ENCODE measurements at places on chromosomes 16 and 17.

DNA sequence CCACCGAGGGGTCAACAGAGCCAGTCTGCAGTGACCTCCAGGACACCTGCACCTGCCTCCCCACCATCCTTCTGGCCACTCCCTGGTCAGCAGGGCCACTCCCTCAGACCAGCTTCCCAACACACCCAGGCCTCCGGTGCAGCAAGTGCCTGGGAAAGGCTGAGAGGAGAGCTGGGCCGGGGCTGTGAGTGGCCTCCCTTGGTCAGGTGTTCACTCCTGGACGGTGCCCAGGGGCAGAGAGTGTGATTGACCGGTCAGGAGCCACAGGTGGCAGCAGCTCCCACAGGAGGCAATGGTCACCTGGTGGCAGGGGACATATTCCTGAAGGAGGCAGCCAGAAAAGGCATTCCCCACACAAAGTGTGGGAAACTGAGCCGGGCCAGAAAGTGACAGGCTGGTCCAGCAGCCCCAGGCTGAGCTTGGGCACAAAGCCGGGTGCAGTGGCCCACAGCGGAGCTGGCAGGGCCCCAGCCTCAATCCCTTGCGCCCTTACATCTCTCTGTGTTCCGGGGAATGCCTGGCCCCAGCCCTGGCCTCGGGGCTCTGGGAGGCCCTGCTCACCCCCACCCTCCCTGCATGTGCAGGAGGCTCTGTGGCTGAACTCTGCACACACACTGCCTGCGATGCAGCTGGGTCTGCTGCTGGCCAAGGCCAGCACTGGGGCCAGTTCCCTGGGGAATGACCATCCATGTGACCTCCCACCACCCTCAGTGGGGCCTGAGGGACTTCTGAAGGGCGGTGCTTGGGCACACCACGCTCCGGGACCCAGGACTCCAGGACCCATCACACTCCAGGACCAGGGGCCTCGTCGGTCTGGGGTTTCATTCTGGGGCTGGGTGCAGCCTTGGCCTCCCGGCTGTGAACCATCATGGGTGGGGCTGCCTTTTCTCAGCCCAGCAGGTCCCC, 1.2 kb upstream of the C17orf99 start:
- no peak for DNase-seq

GRCh38 chr17:63126607-63127006, 160.6 kb downstream of the TANC2 start:
- DNase-seq = no peak

- no peak for DNase-seq
Observed at GRCh38 chr17:41419716-41420115, 4.7 kb downstream of the KRT37 start.

DNA sequence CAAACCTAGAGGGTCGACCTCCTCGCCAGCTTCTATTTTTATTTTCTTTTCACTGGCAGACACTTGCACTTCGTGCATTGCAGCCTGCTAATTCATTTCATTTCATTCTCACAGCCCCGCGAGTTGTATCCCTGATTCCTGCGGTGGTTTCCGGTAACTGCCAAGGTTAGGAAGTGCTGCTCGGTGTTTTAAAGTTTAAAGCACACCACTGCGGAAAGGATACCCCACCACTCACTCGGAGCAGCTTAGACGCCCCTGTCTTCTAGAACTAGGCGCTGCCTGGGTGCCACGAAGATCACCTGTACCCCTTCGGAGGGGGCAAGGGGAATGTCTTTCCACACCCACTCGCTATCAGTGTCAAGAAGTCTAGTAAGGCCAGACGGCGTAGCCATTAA, 509 bp downstream of the CNEP1R1 start:
- no peak for DNase-seq

DNA sequence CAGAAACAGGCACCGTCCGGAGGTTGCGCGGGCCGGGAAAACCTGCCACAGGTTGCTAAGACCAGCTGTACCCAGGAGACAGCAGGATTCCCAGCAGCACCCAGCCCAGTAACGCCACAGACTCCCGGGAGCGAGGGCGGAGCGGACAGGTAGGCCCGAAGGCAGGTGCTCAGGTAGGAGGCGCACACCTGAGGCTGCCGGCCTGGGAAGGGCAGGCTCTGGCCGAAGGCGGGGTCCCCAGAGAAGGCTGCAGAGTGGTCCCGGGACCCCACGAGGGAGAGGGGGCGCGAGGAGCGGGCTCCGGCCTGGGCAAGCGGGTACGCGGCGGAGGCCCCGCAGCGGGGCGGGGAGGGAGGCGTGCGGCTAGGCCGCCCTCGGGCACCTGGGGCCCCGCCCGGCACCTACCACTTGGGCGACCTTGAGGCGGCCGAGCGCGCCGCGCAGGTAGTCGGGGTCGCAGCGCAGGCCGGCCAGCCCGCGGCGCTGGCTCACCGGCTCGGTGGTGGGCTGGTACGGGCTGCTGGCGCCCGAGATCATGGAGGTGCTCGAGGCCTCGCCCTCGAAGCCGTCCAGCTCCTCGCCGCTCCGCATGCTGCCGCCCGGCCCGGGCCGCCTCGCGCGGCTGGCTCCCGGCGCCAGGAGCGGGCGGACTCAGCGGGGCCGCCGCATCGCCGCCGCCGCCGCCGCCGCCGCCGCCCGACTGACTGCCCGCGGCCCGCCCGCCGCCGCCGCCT, 441 bp downstream of the CMTM4 start:
- no peak for DNase-seq
